Stimulated activated CD8-positive, alpha-beta memory T cell treated with anti-CD3 and anti-CD28 coated beads, Interleukin-15, amount 100 ng/mL, for 1 hour (primary cell): ENCODE measurements at places on chromosomes 11 and 22.

DNA sequence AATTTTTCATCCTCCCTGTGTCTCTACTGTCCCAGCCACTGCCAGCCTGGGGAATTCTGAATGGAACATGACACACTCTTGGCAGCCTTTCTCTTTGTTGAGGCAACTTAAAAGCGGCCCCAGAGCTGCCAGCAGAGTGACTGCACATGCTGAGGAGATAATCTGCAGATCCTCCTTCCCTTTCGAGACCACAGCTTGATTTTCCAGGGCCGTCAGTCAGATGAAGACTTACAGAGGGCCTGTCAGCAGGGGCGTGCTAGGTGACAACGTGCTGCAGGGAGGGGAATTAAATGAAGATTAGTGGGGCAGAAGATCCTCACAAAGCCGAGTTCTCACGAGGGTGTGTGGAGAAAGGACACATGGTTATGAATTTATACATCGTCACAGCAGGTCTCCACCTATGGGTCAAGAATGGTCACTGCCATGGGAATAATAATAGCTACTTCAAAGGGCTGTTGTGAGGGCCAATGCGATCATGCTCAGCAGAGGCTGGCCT is 193.5 kb upstream of the PITPNB start:
- DNase-seq: no peak

GRCh38 chr11:58626934-58627483 is 4.5 kb downstream of the CNTF start:
- DNase-seq: no peak

DNA sequence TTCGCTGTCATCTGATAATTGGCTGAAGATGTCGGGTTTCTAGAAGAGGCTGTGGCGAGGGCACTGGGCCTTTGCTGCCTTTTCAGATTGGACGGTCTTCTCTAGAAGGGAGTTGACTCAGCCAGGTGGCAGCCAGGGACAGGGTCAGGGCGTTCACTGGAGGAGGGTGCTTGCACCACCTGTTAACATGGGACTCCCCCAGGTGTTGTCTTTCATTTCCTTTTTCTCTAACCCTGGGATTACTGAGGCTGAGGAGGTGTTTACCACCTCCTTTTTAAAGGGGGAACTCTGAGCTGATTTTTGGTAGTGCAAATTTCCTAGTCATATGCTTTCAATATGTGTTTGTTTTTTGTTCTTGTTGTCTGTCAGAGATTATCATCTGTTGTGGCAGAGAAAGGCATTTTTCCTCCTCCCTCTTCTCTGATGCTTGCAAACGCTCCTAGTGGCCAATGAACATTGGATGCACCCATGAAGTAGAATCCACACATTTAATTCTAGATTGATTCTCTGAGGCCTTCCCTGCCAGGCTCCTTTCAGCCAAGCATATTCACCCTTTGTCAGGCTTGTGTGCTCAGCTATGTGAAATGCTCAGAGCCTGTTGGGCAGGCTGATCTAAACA is 54.1 kb downstream of the LDLRAD3 start:
- DNase-seq: no peak

DNA sequence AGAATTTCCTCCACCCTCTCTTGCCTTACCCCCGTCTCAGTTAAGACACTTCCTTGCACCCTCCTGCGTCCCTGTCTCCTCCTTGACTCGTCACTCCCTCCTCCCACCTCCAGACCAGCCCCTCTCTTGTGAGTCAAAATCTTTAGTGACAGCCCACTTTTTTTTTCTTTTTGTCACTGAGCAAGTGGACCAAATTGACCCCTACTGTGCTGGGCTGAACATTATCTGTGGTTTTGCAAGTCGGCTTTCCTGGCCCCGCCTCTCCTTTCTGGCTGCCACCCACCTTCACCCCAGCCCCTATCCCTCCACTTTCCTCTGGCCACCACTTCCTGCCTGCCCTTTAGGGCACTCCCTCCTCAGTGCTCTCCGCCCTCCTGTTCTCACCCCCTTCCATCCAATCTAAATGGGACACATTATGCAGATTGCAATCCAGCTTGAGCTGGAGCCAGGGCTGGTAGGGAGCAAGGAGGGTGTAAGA is at the start of gene APLNR:
Gene APLNR (minus strand): TSS at position 47 of the 478 bp plus-strand sequence. CDS start 246 bp downstream, outside the sequence.
- DNase-seq: no peak

- no peak for DNase-seq
Observed at GRCh38 chr11:128896356-128896755, 5.2 kb downstream of the KCNJ5 start.

DNA sequence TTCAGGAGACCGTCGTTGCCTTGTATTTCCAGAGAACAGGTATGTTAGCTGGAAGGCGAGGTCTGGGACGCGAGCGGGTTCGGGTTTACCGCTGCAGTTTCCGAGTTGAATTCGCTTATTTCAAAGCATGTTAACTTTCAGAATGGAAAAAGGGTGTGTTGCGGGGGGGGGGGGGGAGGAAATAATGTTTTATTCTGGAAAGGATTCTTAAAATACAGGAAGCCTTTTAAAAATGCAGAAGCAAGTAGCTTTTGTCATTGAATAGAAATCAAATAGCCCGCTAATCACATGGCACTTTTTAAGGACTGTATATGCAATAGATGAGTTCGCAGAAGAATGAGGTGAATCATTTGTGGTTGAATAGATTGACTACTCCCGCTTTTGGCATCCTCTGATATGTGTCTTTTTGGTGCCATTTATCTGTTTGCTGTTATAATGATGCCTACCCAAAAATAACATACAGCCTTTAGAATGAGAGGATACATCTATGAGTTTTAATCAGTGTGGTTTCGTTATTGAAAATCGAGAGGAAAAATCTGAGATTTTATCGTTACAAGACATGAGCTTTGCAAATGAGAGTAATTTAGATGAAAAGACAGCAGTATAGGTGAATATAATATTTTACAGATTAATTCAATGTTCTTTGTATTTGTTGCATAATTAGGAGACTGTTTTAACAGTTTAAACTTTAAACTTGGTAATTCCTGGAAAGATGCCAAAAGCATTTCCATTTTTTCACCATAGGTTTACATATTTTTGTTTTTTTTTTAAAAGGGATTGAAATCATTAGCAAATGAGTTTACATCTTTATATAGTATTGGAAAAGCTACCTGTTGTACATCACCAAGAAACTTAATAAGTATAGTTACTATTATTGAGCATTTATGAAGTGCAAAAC is 1.7 kb downstream of the PDE3B start:
- no peak for DNase-seq

- DNase-seq: no peak
Observed at GRCh38 chr11:61684870-61685616, 4.9 kb downstream of the DAGLA start.

DNA sequence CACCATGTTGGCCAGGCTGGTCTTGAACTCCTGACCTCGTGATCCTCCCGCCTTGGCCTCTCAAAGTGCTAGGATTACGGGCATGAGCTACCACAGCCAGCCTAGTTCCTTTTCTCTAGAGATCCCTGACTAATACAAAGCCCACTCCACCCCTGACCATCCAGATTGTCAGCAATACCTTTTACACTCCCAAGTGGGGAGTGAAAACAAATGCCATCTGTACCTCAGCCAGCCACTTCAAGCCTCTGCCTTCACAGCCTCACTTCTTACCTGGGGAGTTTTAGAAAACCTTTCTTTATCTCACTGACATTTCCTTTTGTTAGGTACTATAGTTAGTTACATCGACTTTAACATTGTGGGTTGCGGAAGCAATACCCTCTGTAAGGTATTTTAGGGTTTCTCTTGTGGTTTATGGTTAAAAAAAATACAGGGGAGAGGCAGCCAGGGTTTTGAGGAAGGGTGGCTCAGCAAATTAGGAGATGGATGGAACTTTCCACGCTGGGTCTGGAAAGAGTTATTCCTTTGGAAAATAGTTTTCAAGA is 8.9 kb downstream of the TOM1 start:
- no peak for DNase-seq

- DNase-seq: no peak
Observed at GRCh38 chr11:3042496-3043314, 14.5 kb downstream of the CARS1 start.

- DNase-seq: no peak
Observed at GRCh38 chr11:70040452-70040851, 37.7 kb upstream of the ANO1 start.

GRCh38 chr11:104120493-104121137 is 43.3 kb downstream of the PDGFD start:
- no peak for DNase-seq

DNA sequence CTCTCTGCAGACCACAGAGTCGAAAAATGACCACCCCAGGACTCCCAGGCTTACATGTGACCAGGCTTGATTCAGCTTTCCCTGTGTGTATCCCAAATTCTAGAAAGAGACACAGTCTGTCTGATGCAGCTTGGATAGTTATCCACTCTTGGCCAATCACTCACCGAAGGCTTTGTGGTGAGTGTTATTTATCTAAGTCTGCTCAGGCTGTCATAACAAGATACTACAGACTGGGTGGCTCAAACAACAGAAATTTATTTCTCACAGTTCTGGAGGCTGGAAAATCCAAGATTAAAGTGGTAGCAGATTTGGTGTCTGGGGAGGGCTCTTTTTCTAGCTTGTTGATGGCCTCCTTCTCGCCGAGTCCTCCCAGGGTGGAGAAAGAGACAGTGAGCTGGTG is 63.2 kb downstream of the ZBTB16 start:
- no peak for DNase-seq

DNA sequence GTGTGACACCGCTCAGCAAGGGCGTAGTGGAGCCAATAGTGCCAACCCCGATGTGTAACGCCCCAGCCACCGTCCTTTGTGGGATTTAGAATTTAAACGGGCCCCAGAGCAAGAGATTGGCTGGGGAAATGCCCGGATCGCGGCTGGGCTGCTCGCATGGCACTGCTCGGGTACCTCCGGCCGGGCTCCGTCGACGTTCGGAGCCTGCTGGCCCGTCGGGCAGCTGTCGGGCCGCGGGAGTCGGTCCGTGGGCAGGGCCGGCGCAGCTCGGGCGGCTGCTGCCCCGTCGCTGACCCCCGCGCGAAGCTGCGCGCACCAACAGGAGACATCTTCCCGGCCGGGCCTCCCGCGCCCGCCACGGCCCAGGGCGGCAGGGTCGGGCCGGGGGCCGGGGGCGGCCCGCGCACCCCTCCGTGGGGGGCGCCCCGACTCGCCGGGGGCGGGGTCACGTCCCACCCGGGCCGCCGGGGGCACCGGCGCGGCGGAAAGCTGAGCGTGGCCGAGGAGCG is 1.3 kb upstream of the KDM2A start:
- no peak for DNase-seq

DNA sequence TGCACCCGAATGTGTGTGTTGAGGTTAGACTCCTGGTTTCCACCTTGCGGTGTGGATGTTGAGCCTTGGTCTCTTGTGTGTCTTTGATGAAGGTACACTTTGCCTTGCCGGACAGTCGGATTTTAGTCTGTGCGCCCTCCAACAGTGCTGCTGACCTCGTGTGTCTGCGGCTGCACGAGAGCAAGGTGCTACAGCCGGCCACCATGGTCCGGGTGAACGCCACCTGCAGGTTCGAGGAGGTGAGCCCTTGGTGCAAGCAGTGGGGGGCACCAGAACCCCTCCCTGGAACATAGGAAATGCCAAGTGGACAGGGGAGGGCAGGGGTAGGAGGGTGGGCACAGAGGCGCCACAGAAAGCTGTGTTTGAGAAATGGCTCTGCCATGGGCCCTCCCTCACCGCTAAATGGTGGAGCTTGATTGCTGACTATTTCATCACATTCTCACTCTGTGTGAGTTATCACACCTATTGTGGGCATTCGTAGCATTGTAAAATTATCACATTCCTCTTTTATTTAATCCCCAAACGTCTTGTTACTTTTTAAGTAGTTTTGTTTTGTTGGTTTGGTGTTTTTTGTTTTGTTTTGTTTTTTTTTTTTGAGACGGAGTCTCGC is 26.4 kb upstream of the PANX2 start:
- DNase-seq: no peak

DNA sequence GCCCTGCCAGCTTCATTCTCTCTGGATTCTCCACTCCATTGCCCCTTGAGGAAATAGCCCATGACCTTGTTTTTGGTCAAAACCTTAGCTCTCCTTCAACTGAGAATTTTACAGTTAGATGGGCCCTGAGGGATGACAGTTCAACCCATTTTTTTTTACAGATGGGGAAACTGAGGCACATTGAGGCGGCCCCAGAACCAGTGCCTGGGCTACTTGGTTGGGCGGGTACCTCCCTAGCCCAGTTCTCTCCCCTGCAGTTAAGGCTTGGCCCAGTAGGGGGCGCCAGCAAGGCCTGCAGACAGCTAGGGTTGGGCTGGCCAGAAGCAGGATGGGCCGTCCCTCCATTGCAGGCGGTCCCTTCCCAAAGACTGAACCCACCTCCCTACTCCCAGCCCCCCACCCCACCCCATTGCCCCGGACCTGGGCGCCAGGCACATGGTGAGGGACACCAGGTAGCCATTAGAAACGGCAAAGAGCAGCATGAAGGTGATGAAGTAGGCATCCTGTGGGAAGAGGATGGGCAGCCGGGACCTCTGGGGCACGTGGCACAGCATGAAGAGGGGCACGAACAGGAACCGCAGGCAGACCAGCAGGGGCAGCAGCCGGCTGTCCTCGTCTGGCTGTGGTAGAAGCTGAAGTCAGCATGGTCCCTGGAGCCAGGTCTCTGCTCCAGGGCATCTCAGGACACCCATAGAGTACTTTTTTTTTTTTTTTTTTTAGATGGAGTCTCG is 7.6 kb downstream of the SLC29A2 start:
- peak; percentile 40 for DNase-seq

- DNase-seq: no peak
Observed at GRCh38 chr11:43989162-43989981, 46.9 kb downstream of the C11orf96 start.

DNA sequence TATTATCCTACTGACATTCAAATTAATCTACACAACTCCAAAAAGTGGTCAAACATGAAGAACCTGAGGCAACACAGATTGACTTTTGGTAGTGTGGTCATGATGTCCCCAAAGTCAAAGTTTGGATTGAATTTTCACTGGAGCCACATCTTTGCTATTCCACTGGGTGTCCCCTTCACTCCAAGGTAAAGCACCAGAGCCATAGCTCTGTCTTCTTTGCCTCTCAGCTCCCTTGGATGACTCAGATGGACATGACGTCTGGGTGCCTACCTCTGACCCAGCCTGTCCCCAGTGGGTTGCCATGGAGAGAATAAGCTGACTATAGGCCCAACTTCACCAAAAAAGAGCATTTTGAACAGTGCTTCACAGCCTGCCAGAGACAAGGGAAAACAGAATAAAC is 57.4 kb upstream of the ARHGAP42 start:
- no peak for DNase-seq

DNA sequence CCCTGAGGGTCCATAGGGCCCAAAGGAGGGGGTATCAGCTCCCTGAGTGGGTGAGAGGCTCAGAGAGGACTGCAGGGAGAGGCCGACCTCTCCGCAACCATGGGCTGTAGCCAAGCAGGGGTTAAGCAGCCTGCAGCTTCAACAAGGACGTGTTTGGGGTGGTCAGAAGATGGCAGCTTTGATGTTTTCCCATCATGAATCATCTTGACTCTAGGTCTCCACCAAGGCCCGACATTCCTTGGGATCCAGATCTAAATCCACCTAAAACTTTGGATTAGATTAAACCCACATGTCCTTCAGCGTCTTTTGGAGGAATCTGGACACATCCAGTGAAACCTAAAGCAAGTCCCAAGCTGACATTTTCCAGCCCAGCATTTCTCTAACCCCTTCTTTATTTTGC is 19.8 kb downstream of the FBLN1 start:
- DNase-seq: no peak

GRCh38 chr22:41539146-41540005 is 4.9 kb downstream of the POLR3H start:
- no peak for DNase-seq

- DNase-seq: no peak
Observed at GRCh38 chr22:44892243-44892642, 117.6 kb downstream of the PHF21B start.
